ENCODE measurements at places on chromosomes 2 and 18. TPM values are rescaled to one million over a fixed set of nuclear protein-coding genes. Genes with fewer than 3 reads are reported as not detected.

Gene HOXD9
- polyA plus RNA-seq: 1.2 TPM

Gene OXER1
- 6.5 TPM for polyA plus RNA-seq

Gene NCOA1
- polyA plus RNA-seq: 67.1 TPM

Gene STAM2
- 48.9 TPM for polyA plus RNA-seq

Gene TMEFF2
- polyA plus RNA-seq: 0.25 TPM

Gene FAM210A
- polyA plus RNA-seq: 17.2 TPM

DNA sequence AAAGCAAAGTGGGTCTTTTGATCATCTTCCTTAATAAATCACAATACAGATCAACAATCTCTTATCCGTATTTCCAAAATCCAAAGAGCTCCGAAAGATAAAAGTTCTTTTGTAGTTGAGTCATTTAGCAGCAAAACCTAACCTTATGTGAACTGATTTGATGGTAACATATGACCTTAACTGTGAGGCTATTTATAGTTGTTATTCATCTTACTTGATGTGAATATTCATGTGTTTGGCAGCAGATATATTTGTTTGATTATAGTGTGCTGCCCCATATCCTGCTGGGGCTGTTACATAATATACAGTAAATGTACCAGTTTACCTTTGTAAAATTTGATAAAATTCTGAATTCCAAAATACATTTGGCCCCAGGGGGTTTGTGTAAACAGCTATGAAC lies 158.5 kb downstream of the MYO3B start:
- DNase-seq: no peak

- no peak for DNase-seq
Measured at GRCh38 chr2:136207030-136207623, 89.2 kb upstream of the CXCR4 start.

Gene SLC5A7
- polyA plus RNA-seq: 0.10 TPM

GRCh38 chr2:142029974-142030373 lies 100.8 kb downstream of the LRP1B start:
- no peak for DNase-seq

GRCh38 chr2:124646166-124646815 lies 621.2 kb downstream of the CNTNAP5 start:
- no peak for DNase-seq

Gene STARD6
- polyA plus RNA-seq: not detected

DNA sequence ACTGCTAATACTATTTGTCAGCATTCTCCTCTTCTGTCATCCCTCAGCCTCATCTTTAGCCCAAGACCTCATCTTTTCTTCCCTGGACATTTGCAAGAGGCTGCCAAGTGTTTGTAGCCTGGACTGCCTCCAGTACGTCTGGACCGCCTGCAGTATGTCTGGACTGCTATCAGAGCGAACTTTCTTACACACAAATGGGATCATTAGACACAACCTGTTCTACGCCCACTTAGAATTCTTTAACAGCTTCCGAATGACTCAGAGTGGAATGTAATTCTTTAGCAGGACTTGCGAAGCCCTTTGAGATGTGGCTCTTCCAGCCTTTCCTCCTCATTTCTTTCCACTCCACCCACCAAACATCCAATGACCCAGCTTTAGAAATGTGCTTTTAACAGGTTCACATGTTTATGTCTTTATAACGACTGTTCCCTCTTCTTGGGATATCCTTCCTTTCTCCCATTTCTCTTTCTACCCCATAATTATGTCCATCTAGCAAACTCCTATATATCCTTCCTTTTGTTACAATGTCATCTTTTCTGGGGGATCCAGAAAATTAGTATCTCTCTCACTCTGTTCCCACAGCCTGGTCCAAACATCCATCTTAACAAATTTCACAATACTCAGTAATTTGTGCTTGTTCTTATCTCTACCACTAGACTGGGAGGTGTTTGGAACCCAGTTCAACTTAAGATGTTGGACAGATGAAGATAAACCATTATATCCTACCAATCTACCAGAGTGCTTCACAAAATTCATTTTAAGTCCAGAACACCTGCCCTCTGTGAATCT lies 171.3 kb upstream of the PGAP1 start:
- DNase-seq: no peak

Gene GPR75
- 4.1 TPM for polyA plus RNA-seq

GRCh38 chr2:152647552-152647951 lies 69.7 kb downstream of the PRPF40A start:
- DNase-seq: no peak

DNA sequence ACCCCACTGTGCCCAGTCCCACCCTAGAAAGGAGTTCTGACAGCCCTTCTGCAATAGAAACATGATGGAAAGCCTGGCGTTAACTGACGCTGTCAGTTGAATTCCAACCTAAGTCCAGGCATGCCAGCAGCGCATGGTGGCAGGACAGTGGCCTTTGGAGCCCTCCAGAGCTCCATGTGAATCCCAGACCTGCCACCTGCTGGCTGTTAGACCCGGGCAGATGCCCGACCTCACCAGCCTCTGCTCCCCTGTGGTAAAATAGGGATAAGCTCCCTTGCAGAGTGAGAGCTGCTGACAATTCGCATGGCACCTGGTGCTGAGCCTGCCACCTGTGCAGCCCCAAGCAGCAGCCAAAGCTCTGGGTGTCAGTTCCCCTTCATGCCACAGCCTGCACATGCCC lies 138.6 kb downstream of the LOXHD1 start:
- DNase-seq: no peak

- DNase-seq: no peak
Measured at GRCh38 chr2:217950401-217950871, 52.4 kb downstream of the TNS1 start.

GRCh38 chr2:73263540-73264331 lies 20.5 kb downstream of the FBXO41 start:
- DNase-seq: no peak

GRCh38 chr2:116586328-116586689 lies 1228.2 kb upstream of the DDX18 start:
- DNase-seq: no peak

DNA sequence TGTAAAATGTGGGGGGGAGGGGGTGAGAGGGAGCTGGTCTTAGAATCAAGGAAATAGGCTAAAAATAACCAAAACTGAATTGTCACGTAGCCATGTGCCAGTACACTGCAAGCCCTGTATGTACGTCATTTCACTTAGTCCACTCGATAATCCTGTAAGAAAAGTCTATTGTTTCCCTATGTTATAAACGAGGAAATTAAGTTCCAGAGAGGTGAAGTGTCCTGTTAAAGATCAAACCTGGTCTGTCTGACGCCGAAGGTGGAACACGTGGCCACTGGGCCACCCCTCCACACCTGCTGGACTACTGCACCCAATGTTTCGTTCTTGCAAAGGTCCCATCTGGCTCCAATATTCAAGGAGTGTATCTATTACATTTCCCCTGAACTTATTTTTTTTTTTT lies 29.6 kb downstream of the TFCP2L1 start:
- peak; percentile 38 for DNase-seq

Gene CHRNG
- polyA plus RNA-seq: 0.26 TPM

Gene ZNF2
- polyA plus RNA-seq: 8.2 TPM

- no peak for DNase-seq
Measured at GRCh38 chr18:35174745-35175144, 66.1 kb upstream of the ZNF397 start.

- DNase-seq: no peak
Measured at GRCh38 chr2:73414696-73415095, 29.1 kb downstream of the ALMS1 start.

DNA sequence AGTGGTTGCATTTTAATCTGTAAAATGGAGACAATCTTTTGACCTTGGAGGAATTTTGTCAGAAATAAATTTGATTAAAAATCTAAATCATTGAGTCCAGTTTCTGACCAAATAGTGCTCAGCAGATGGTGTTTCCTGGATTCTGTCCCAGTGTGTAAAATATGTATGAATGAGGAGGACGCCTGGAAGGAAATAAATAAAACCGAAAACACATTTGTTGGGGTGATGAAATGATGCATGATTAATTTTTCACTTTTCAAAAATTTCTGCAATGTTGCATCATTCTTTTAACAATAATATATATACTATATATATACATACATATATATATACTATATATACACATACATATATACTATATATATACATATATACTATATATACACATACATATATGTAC lies 261.1 kb upstream of the TRIB2 start:
- no peak for DNase-seq

GRCh38 chr2:174263997-174264396 lies 15.7 kb upstream of the OLA1 start:
- no peak for DNase-seq

DNA sequence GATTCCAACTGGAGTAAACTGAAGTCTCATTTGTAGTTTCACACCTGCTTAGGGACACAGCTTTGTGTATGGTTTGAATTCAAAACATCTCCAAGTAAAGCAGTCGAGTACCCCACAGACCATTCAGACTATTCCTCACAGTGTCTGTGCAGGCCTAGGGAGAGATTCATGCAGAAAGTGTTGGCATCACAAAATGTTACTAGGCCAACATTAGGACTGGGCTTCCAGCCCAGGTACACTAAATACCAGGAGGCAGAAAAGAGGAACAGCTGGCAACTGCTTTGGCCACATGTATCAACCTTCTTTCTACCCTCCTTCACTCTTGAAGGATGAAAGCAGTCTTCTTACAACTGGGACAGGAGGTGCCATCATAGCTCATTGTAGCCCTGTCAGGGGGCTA lies 270.4 kb upstream of the TMEFF2 start:
- no peak for DNase-seq

Gene COL4A4
- 8.9 TPM for polyA plus RNA-seq

DNA sequence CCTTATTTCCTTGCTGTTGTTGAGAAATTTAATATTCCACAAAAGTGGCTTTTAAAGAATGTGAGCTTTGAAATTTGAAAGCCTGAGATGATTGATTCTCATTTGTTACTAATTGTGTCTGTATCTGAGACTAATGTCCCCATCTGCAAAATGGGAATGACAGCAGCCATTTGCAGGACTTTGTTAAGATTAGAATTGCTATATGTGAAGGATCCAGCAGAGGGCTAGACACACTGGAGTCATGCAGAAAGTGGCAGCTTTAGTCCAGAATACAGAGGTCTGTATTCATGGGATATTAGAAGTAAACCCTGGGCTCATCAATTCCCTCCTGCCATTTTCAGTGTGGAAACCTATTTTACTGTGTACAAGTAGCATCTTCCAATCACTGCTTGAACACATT lies 296.5 kb upstream of the GYPC start:
- no peak for DNase-seq

Gene MARS2
- polyA plus RNA-seq: 3.7 TPM

DNA sequence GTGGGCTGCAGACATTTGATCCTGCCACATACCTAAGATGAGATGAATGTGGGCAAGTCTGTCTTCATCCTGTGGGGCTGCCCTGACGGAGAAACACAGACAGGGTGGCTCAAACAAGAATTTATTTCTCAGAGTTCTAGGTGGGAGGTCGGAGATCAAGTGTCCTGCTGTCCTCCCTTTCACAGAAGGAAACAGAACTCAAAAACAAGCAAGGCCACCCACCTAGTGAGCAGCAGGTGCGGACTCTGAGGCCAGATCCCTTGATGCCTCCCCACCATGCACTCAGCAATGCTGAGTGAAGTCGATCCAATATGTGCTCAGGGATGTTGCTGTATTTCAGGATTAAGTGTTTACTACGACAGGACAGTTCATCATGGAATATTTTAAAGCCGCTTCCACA lies 63.0 kb upstream of the SNTG2 start:
- DNase-seq: no peak

Gene DIPK1C
- polyA plus RNA-seq: 0.05 TPM

- no peak for DNase-seq
Measured at GRCh38 chr2:67564626-67565025, 167.5 kb downstream of the ETAA1 start.

Gene PAX8
- 4.4 TPM for polyA plus RNA-seq

DNA sequence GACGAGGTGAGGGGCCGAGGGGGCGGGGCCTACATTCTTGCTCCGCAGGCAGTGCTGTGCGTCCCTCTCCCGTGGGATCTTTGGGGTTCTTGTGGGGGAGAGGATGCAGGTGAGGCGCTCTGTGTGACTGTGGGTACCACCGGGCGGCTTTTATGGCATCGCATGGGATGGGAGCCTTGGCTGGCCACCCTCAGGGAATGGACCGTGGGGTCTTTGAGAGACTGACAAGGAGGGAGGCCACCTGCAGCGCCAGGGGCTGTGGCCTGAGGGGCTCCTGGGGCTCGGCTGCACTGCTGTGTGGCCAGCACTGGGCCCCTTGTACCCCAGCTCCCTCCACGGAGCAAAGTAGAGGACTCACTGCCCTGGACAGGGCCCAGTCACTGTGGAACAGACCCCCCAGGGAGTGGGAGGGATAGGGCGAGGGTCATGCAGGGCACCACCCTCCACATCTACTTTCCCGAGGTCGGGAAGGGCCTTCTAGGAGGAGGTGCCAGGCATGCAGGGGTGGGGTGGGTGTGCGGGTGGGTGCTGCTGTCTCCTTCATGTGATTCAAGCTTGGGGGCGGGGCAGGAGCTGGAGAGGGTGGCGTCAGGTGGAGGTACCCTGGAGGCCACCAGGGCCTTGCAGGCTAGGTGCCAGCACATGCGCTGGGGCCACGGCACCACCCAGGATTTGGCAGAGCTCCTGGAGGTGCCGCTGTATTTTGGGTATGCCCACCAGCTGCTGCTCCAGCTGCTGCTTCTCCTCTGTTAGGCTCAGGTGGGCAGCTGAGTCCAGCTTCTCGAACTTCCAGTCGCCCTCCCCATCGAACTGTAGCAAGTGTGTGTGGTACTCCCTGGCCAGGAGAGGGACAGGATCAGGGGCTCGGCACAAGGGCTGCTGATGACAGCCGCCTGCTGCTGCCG lies 1072.4 kb downstream of the RPIA start:
- no peak for DNase-seq

GRCh38 chr2:213237787-213238186 lies 46.5 kb upstream of the SPAG16 start:
- DNase-seq: no peak
